ENCODE measurements at places on chromosomes 2 and 18.
A peak's percentile ranks its signal among the peaks of the same experiment; 100 is the strongest.

GRCh38 chr18:59565957-59566356 is 131.3 kb downstream of the CCBE1 start:
- DNase-seq, result no peak

DNA sequence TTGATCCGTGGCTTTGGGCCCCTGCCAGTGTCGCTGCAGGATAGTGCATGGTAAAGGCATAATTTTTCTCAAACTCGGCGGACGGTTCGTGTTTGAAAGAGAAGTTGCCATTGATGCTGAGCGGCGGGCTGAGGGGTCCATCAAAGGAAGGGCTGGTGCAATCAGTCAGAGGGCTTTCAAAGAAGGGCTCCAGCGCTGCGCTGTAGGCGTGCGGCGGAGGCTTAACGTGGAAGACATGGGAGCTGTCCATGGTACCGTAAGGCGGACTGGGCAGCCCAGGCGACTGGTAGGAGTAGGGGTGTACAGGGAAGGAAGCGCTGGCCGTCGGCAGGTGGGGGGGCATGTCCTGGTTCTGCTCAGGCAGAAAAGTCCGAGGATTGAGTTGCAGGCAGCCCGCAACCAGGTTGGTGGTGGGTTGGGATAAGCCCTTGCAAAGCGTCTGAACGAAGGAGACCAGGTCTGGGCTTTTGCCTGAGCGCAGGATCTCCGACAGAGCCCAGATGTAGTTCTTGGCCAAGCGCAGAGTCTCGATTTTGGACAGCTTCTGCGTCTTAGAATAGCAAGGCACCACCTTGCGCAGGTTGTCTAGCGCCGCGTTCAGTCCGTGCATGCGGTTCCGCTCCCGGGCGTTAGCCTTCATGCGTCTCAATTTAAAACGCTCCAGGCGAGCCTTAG is 2.3 kb downstream of the NEUROD1 start:
- DNase-seq, result peak; percentile 92

GRCh38 chr2:213766465-213766901 is 482.2 kb downstream of the SPAG16 start:
- DNase-seq, result peak; percentile 17

GRCh38 chr18:57585855-57586250 is 649 bp downstream of the FECH start:
- no peak for DNase-seq

DNA sequence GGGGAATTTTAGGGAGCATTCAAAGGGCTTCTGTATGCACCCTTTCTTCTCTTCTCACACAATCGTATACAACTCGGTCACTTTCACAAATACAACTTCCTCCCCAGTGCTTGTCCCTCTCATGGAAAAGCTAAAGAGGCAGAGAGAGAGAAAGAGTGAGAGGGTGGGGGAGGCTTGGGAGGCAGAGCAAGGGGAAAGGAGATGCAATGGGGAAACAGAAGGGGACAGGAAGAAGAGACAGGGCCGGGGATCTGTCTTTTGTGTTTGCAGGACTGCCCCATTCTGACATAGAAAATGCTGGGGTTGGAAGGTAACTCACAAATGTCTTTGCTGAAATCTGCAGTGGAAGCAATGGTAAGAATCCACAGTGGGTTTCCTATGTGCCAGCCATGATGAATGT is 2.1 kb upstream of the MC2R start:
- DNase-seq, result no peak

- no peak for DNase-seq
Observed at GRCh38 chr18:46034230-46034629, 37.8 kb downstream of the PSTPIP2 start.

DNA sequence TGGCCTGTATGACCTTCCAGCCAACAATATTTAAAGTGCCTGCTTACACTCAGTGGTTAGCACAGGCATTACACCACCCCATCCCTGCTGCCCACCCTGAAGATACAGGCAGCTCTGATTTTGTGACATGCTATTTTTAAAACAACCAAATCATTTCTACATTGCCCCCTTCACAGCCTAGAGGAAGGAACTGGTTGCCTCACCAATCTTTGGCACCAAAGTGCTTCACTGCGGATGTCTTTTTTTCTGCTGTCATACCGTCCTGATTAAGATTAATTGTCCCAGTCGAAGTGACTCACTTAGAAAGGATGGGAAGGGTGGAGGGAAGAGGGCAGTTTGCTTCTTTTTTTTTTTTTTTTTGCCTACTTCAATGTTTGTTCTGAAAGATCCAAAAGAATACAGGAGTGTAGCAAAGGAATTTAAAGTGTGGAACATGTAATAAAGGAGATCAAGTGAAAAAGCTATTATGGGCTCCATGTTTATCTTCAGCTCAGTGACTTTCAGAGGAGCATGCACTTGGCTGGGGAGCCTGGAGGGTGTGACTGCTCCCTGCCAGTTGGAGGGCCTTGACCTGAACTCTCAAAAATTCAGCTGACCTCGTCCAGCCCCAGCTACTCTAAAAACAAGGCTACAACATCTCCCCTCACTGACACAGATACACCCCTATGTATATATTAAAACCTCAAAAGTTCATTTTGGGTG is 501.1 kb upstream of the TNP1 start:
- peak; percentile 72 for DNase-seq

DNA sequence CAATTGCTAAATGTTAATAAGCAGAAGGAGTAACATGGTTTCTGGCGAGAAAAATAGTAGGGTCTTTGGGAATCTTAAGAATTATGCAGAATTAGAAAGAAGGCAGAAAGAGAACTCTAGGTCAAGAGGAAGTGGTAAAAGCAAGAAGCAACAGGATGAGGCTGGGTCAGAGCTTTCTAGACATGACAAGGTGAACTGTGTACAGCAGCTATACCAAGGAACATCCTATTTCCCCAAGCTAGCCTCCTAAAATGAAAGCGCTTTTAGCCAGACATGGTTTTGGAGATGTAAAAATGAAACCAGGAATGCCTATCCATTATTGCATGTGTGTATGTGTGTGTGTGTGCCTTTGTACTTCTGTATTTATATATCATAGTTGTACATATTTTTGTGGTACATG is 42.3 kb upstream of the STAT1 start:
- DNase-seq, result no peak

Data from astrocyte of the hippocampus (primary cell).